HuH-7 (cell line): ENCODE measurements at places on chromosomes 1 and 21.

- DNase-seq, result no peak
Measured at GRCh38 chr1:64228167-64228957, 24.9 kb downstream of the UBE2U start.

DNA sequence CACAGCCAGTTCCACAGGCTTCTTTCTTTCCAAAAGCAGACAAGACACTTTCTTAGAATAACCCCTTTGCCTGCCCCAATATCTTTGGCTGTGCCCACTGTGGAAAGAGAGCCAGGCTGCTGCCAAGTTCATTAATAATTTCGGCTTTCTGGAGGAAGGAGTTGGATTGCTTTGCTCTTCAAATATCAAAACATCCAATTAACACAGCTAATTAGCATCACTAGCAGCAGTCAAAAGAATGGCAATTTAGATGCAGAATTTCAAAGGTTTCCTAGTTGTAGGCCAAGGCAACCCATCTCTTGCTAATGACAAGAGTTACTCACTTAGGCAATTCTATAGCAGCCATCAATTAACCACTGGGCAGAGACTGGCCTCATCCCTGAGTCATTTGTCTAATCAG is 91.0 kb upstream of the SPATA6 start:
- DNase-seq, result no peak

GRCh38 chr21:45910548-45911221 is 70.9 kb upstream of the COL6A1 start:
- no peak for DNase-seq

DNA sequence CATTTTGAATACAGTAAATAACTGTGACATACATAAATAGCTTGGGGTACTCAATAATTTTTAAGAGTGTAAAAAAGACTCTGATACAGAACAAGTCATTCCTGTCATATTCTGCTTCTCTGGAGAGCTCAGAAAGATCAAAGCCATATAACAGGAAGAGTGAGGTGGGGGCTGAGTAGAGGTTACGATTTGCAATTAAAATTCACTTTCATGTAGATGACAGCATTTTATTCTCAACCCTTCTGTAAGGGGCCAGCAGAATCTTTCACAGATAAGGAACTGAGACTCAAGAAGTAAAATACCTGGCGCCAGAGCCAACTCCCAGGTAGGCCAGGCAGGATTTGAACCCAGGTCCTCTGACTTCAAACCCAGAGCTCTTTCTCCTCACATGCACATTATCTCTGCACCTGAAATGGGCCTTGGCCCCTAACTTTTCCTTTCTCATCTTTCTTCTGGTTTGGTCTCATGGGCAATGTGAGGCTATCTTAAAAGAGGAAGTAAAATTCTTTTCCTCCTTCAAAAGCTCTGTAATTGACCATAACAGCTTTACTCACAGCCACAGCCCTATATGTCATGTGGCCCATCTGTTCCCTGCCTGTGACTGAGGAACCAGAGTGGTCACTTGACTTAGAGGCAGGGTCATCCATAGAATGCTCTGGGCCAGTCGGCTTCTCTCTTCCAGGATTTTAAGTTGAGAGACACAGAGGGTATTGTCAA is 80.9 kb upstream of the SYT6 start:
- no peak for DNase-seq

GRCh38 chr21:30981403-30981802 is 56.9 kb downstream of the KRTAP19-8 start:
- no peak for DNase-seq

DNA sequence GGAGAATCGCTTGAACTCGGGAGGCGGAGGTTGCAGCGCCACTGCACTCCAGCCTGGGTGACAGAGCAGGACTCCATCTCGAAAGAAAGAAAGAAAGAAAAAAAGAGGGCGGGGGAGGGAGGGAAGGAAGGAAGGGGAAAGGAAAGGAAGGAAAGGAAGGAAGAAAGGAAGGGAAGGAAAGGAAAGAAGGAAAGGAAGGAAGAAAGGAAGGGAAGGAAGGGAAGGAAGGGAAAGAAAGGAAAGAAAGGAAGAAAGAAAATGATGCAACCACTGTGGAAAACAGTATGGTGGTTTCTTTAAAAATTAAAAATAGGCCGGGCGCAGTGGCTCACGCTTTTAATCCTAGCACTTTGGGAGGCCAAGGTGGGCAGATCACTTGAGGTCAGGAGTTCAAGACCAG is 15.2 kb upstream of the RCAN3 start:
- no peak for DNase-seq

- DNase-seq, result no peak
Measured at GRCh38 chr21:44520326-44521300, 19.4 kb downstream of the KRTAP10-1 start.

GRCh38 chr1:154955039-154955717 is 721 bp downstream of the PBXIP1 start:
- no peak for DNase-seq

DNA sequence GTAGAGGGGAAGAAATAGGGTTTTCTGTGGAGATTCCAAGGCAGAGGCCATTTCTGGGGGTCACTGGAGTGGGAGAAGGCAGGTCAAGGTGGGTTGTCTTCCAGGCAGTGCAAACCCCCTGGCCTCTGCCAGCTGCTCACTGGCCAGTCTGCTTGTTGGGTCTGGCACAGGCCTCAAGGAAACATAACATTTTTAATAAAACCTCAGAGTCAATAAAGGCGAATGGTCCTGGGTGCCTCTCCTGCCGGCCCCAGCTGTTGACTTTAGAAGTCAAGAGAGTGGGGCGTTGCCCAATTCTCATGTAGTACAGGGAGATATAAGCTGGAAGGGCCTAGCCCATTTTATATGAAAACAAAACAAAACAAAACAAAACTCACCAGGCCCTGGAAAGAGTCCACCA is 36.6 kb downstream of the RUNX3 start:
- DNase-seq, result no peak

GRCh38 chr1:48107516-48107915 is 110.3 kb upstream of the TRABD2B start:
- no peak for DNase-seq

DNA sequence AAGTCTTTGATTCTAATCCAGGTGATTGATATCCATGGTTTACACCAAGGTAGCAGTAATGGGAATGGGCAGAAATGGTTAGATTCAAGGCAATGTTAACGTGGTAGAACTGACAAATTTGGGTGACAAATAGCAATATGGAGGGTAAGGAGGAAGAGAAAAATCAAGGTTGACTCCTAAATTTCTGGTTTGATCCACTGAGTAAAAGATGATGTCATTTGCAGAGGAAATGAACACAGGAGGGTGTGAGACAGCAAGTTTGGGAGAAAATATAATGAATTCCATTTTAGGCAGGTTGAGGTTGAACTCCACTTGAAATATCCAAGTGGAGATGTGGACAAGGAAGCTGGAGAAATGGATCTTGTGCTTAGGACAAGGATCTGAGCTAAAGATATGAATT is 170.9 kb upstream of the CAMK1G start:
- DNase-seq, result no peak

- DNase-seq, result no peak
Measured at GRCh38 chr1:2019172-2019543, at the start of gene GABRD. TSS of gene GABRD (plus strand) at chr1:2019345. CDS start at chr1:2019424, 79 bp downstream.

GRCh38 chr1:15669074-15669473 is 15.0 kb upstream of the PLEKHM2 start:
- DNase-seq, result no peak
